Fibroblast of lung (primary cell): ENCODE measurements at places on chromosomes 4 and X. TPM values are rescaled to one million over a fixed set of nuclear protein-coding genes. Genes with fewer than 3 reads are reported as not detected.

DNA sequence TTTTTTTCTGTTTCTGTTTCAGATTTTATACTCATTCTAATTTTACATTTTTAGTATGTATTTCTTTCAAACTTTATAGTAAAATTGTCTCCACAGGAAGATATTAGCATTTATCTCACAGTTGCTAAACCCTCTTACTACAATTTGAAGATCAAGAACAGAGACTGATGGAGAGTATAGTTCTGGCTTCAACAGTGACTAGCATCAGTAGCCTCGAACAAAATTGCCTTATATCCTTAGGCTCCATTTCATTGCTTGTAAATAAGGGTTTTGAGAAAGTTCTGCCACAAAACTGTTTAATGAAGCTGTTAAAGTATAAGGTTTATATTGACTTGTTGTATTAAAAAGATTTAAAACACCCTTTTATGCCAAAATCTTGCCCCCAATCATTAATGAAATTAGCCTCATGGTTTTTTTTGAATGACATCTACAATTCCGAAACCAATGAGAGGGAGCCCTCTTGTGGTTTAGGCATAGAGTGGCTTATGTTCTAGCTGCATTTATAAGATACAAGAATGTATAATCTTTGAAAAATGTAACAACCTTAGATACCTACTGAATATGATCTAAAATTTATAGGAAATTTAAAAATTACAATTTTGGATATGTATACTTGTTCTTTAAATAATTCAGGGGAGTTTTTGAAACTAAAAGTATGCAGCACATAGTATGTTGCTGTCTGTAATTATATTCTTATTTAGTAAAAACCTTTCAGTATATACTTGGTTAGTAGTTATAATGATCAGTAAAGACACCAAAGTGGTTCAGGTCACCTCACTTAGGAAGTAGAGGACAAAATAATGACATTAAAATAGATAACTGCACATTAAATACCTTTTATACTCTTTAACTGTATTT lies 109.8 kb upstream of the HPGD start:
- peak; percentile 73 for DNase-seq

DNA sequence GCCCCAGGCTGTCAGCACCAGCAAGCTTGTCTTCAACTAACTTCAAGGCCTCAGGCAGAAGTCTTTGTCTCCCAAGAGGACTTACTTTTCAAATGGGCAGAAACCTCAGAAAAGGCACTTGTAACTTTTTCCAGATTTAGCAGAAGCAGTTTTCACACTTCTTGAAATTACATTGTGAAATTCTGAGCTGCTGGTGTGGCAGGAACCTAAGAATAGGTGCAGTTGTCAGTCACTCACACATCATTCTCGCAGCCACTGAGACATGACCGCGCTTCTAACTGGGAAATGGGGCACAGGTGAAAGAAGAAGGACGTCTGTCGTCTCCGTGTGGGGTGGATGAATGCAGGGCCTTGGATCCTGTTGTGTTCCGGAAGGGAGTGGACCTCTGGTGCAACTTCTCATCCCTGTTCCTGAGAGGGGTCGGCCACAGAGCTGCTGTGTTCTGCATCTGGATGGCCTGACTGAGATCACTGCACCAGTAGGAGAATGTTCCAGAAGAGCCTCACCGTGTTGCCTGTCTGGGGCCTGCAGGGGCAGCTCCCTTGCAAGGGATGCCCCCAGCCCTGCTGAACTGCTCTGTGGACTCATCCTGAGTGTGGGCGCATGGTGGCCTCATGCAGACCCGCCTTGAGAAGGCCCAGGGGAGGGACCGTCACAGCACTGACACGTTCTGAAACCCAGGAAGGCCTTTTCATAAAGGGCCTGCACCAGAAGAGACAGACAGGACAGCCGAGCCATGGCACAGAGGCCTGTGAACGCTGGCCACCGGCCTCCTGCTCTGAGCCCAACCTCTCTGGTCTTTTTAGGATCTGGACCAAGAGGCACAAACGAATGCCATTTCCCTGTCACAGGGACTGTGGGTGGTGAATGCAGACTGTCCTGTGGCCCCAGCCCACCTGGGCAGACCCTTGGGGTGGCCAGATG lies 18.7 kb downstream of the NAT8L start:
- no peak for DNase-seq

Gene OPN1LW
- not detected in 2 replicates for total RNA-seq

Gene PRDM5
- total RNA-seq: 19.0 TPM in 2 replicates

GRCh38 chr4:57320217-57320616 lies 210.0 kb upstream of the IGFBP7 start:
- DNase-seq: no peak

DNA sequence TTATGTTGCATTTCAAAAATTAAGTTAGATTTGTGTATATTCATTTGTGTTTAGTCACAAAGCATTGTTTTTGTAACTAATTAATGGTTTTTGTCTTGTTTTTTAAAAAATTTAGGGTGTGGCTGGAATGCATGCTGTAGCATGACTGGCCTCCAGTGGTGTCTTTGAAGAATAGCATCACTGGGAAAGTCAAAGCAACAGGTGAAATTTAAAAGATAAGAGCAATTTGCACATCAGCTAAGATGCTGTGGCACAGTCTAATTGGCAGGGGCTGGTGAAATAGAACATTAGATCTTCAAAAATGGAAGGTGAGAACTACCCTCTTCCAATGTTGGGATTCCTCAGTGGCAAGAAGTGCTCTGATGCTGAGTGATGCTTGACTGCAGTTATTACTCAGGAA lies 45.3 kb downstream of the ANK2 start:
- DNase-seq: peak; percentile 12

DNA sequence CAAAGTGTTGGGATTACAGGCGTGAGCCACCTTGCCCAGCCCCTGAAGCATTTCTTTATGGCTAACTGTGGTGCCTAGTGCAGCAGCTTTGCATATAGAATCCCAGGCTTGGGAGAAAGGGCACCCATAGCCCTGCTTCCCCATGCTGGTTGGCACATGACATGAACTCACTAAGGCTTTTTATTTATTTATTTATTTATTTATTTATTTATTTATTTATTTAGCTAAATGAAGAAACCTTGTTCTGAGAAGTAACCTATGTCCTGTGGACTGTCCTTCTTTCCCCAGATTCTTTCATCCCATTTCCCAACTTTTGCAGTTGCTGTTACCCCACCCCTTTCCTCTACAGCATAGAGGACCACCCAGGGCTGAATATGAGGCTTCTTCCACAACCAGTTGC lies 1.9 kb upstream of the GJB1 start:
- no peak for DNase-seq

DNA sequence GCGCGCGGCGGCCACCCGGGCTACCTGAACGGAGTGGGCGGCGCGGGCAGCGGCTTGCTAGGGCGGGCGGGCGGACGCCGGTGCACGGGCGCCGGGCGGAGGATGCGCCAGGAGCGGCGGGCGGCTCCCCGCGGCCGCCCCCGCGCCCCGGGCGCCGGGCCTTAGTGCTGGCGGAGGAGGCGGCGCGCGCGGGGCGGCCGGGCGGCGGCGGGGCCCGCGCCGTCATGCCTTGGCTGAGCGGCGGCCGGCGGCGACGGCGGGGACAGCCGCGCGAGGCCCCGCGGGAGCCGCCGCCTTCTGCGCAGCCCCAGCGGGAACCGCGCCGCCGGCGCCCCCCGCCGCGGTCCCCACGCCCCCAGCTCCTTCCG lies 48.2 kb downstream of the CLDN34 start:
- DNase-seq: no peak

Gene COL4A6
- total RNA-seq: 3.5 and 7.2 TPM in 2 replicates

- peak; percentile 54 for DNase-seq
Observed at GRCh38 chr4:4427121-4427870, 40.4 kb downstream of the NSG1 start.

Gene C4orf36
- total RNA-seq: 2.8 and 6.3 TPM in 2 replicates

GRCh38 chrX:68852046-68852445 lies 23.2 kb downstream of the EFNB1 start:
- no peak for DNase-seq

GRCh38 chrX:136353526-136354093 lies 52.8 kb downstream of the ADGRG4 start:
- no peak for DNase-seq
